ENCODE measurements at places on chromosomes 5 and 9.

DNA sequence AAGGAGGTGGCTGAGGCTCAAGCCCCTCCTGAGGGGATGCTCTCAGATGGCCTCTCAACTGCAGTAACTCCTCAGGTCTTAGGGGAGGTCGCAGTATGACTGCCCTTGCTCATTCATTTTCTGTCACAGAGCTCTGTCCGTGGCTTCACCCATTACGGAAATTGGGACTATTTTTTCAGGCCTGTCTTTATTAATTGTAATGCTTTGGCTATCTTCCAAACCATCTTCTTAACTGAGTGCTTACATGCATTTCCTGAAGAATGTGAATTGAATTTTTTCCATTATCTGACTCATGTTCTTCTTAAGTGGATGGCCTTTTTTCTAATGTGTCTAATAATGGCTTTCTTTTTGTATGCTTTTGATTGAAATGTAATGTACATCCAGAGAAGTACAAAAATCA, 36.4 kb upstream of the SV2C start:
- no peak for DNase-seq

GRCh38 chr9:21574261-21574660, 92.1 kb upstream of the IFNE start:
- DNase-seq: no peak

DNA sequence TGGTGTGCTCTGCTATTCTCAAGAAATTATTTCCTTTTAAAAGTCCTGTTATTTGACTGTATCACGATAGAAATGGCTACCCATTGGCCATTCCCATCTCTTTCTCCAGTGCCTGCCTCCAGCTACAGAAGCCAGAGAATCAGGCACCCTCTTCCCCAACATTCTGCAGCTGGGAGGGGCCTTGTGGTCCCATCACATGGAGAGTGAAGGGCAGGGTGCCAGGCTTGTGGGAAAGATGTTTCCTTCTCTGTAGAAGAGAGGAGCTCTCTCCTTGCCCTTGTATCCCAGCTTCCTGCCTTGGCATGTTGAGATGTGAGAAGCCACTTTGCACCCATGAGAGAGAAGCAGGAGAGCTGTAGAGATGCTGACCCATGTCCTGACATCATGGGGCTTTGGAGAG, 465.0 kb downstream of the MTRR start:
- DNase-seq: no peak

DNA sequence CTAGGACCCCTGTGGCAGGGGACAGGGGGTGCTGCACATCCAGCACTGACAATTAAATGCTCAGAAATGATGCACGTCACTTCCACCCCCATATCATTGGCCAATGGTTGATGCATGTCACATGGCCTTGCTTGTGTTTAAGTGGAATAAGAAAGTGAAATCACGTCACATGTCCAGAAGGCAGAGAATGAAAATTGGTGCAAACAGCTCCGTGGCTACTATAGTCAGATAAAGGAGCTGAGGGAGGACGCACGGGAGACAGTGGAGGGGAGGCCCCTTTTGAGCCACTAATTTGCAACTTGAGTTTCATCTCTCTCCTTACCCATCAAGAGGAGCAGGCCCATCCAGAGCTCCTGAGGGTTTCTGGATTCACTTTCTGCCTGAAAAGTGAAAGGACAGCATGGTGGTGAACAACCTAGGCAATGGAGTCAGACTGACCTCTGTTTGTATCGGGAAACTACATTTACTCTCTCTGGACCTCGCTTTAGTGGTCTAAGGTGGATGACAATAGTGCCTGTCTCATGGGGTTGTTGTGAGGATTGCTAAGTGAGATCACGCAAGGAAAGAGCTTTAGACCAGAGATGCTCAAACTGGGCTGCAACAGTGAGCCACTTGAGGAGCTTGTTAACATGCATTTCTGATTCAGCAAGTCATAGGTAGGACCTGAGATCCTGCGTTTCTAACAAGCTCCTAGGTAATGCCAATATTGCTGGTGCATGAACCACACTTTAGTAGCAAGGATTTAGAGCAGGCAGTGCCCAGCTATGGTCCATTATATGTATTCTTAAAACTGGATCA, 133.9 kb upstream of the ADRA1B start:
- DNase-seq: no peak

DNA sequence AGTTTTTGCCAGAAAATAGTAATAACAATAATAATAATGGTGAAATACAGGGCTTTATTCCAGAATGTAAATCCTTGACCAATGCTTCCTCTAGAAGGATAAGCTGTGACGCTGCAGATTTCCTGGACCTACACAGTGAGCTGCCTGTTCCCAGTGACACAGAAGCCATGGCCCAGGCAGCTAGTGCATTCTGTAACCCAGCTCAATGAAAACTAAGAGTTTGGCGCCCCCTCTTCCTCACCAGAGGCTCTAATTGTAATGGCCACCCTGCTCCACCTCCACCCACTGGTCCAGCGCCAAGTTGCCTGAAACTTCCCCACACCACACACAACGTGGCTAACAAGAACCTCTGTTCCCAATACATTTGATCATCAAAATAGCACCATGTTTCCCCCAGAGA, 248.1 kb downstream of the CETN3 start:
- DNase-seq: peak; percentile 95

GRCh38 chr5:53008751-53009150, 19.6 kb downstream of the ITGA2 start:
- DNase-seq: no peak

DNA sequence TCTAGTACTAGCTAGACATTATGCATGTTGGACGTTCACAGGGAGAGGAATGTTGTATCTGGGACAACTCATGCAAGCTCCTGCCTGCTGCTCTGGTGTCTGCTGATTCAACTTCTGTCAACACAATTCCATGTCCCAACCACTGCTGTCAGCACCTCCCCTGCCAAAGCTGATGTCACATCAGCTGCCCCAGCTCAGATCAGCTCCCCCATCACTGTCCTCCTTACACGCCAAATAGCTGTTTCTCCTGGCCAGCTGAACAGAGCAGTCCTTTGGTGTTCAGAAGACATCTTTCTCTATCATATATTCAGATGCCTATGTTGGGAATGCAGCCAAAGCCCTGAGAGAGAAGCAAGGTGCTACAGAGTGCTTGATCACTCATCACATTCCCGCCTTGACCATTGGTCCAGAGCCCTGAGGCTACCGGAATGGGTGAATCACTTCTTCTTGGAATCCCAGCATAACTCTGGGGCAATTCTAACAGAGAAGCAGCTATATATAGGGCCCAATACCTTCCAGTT, 223.3 kb downstream of the SEC61B start:
- peak; percentile 91 for DNase-seq

DNA sequence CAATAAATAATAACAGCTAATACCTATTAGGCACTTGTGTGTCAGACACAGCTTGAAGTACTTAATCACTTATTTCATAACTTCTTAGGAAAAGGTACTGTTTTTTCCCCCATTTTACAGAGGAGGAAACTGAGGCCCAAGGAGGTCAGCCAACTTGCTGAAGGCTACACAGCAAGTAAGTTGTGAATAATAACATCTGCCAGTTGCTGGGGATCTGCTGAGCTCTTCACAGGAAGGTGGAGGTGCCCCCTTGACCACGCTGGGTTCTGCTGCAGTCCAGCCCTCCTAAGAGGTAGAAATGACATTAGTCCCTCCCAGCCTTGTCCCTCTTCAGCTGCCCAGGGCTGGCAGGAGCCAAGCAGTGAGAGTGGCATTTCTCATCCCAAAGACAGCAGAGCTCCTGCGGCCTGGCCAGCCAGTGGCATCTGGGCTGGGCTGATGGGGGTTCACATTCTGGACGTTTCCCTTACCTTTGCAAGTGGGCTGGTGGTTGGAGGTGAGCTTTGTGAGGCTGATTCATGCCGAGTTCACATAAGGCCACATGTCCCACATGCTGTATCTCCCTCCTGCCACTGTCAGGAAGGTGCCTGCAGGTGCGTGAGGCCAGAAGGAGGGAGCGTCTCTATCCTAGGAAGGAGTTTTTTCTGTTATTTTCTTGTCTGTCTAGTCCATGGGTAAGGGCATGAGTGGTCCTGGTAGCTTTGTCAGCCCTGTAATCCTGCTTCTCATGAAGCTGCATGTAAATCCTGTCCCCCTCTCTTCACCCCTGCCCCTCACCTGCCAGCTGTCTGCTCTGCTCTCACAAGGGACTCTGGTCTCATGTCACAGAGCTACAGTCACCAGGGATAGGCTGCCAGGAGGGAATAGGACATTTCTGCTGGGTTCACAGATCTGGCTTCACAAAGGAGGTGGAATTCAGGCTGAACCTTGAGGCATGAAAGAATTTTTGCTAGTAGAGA, 171.7 kb downstream of the MACROH2A1 start:
- no peak for DNase-seq

GRCh38 chr9:97895695-97896332, 26.5 kb downstream of the TRMO start:
- DNase-seq: peak; percentile 16

- peak; percentile 26 for DNase-seq
These were observed 138.4 kb downstream of the MAPKAP1 start for GRCh38 chr9:125568621-125569020.

- DNase-seq: no peak
These were observed 26.1 kb downstream of the NCBP1 start for GRCh38 chr9:97659771-97660170.

GRCh38 chr5:78264600-78264999, 29.9 kb downstream of the AP3B1 start:
- DNase-seq: no peak

Data from cardiac fibroblast (primary cell).